ENCODE measurements at places on chromosomes 1 and 21.

DNA sequence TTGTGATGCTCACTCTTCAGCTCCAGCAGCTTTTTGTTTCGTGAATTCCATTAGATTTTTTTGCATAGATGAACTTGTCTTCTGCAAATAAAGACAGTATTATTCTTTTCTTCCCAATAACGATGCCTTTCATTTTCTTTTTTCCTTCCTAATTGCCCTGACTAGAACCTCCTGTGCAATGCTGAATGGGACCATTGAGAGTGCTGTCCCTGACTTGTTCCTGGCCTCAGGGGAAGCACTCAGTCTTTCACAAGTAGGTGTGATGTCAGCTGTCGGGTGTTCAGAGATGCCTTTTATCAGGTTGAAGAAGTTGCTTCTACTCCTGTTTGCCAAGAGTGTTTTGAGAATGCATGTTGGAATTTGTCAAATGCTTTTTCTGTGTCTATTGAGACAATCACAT is 64.3 kb upstream of the ADARB1 start:
- no peak for DNase-seq

DNA sequence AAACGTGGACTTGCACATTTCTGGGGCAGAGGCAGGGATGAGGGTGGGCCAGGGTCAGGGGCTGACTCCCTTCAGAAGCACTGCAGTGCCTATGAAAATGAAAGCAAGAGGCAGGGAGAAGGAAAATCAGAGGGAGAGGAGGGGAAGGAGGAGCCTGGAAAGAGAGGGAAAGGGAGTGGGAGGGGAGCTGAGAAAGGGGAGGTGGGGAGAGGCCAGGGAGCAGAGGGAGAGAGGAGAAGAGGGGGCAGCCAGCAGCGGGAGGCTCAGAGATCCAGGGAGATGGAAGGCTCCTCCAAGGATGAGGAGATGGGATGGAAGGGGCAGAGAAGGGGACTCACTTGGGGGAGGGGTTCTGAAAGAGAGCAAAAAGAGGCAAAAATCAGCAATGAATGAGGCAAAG is 96.3 kb upstream of the KLHDC7A start:
- DNase-seq, result no peak

DNA sequence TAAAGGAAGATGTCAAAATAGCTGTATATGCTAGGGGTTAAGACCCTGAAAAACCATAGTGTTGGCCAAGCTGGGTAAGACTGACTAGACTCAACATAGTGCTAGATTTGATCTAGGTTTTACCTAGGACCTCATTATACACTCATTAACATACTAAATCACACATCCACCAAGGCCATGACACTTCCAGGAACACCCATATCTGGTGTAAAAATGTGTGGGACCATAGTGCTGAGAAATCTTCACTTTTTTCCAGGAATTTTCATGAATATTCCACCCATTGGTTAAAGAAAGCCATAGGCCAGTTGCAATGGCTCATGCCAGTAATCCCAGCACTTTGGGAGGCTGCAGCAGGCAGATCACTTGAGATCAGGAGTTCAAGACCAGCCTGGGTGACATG is 34.0 kb upstream of the ACADM start:
- DNase-seq, result no peak

DNA sequence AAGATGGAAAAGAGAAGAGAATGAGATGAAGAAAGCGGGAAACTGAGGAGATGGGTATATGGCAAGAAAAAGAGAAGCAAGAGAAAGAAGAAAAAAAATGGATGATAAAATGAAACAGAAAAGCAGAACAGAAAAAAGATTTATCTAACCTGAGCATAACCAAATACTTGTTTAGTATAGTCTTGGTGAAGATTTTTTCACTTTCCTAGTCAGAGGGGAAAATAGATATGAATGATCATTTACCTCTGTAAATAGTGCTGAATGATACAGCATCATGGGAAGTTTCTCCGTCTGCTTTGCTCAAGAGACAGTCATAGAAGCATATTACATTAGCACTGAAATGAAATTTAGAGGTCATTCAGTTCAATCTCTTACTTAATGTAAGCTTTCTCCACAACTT is 36.1 kb upstream of the PLPPR4 start:
- DNase-seq, result no peak

DNA sequence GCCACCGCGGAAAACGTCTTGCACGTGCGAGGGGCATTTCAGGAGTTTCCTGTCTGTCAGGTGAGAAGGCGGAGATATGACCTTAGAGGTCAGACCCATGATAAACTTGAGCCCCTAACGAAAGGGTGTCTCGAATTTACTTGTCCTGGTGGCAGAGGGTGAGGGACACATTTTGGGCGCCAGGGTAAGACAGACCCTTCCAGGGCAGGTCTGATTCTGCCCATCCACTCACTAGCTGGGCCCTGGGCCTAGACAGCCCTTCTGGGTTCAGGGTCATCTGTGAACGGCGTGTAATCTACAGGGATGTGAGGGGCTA is 395 bp upstream of the CSRP1 start:
- no peak for DNase-seq

DNA sequence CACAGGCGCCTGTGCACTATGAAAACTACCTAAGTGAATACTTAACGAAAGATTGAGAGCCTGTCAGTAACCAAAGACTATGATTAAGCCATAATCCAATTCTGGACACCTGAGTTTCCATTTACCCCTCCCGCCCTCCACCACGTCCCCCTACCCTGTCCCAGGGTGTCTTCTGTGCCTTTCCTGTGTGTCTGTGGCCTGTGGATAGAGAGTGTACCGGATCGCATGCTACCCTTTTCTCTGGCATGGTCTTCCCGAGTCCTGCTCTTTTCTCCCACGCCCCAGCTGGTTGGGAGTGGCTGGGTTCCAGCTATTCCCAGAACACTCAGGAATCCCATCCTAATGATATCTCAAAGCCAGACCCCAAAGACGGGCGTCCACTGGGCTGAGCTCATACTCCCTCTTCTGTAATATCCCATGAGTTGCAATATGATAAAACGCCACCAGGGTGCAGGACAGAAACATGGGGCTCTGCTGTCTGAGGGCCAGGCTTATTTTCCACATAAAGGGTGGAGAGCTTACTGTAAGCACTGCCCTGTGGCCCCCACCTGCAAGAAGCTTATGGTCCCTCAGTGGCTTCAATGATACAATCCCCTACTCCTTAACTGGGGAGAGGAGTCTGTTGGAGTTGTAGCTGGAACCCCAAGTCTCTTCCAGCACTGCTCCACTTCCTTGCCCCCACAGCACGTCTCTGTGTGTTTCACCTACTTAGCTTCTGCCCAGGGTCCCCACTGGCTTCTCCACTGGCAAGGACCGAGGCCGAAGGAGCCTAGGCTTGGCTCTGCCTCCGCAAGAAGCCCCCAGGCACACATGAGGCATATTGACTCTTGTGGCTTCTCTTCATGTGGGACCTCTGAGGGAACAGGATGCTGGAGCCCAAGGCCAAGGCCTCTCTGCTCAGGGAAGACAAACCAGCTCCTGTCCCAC is 17.6 kb upstream of the ALX3 start:
- no peak for DNase-seq

GRCh38 chr1:50027794-50028193 is 4.0 kb upstream of the AGBL4 start:
- DNase-seq, result no peak

GRCh38 chr1:37177230-37177864 is 143.0 kb upstream of the GRIK3 start:
- DNase-seq, result no peak

GRCh38 chr1:115246526-115246925 is 91.5 kb downstream of the NGF start:
- no peak for DNase-seq

GRCh38 chr1:156666862-156667609 is 10.2 kb downstream of the NES start:
- DNase-seq, result no peak

- DNase-seq, result no peak
Measured at GRCh38 chr1:234665975-234666605, 56.1 kb upstream of the IRF2BP2 start.

DNA sequence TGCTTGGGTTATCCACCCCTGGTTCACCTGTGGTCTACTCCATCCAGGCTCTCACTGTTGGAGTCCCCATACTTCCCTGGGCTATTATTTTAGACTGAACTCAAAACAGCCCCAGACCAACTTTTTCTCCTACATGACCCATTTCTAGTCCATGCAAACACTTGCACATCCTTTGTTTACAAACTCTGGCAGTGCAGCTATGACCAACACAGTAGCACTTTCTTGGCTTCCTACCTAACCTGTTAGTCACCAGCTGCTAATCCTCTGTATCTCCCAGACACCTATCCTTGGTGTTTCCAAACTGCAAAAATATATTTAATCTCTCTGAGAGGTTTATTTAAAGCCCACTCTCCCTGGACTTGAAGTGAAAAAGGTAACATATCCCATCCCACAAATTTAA is 90.8 kb downstream of the DDAH1 start:
- no peak for DNase-seq

DNA sequence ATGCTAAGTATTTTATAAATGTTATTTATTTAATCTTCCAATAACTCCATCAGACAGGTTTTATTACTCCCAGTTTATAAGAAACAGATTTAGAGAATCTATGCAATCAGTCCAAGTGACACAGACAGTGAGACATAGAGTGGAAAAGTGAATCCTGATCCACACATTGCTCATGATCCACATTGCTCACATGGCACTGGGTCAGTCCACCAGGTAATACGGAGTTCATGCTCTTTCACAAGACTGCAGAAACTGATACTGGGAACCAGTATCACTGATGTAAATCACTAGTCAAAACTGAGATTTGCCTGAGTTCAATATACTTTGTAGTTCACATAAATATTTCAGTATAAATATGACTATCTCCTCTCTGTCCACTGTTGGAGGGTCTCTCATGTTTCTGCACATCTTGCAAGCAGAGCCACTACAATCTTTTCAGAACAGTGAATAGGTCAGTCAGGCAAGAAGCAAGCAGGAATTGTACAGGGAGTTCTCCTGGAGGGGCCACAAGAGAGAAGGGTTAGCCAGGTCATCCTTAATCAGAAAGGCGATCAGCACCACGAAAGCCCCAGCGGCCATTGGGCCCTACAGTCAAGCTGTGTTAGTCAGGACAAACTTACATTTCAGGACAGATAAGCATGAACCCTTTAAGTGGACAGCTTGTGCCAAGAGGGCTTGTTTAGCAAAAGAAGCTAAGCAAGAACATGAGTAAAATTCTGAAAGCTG is 275.4 kb upstream of the NR5A2 start:
- DNase-seq, result no peak

GRCh38 chr21:20207335-20207734 is 790.9 kb upstream of the NCAM2 start:
- DNase-seq, result no peak

Data from stimulated activated CD4-positive, alpha-beta T cell treated with anti-CD3 and anti-CD28 coated beads, Interleukin-1b, Interleukin-23, amount 100 ng/mL, for 1 hour (primary cell).